ENCODE measurements at places on chromosomes 2 and 18.

GRCh38 chr2:16658076-16658739, 7.4 kb downstream of the CYRIA start:
- DNase-seq: no peak

DNA sequence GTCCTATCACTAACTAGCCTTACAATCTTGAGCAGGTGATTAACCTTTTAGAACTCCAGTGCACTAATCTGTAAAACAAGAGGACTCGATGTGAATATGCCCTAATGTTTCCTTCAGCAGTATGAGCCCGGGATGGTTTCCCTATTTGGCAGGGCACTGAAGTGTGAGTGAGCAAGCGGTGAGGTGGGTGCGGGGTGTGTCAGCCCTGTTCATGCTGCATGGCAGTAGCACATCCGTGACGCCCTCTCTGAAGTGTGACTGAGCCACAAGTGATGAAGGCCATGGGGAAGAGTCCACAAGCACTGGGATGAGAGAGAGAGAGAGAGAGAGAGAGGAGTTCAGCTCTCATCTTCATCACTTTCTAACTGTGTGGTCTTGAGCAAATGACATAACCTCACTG, 168.7 kb downstream of the SETBP1 start:
- no peak for DNase-seq

- DNase-seq: no peak
These were observed 10.8 kb upstream of the ITGA6 start for GRCh38 chr2:172416447-172417058.

DNA sequence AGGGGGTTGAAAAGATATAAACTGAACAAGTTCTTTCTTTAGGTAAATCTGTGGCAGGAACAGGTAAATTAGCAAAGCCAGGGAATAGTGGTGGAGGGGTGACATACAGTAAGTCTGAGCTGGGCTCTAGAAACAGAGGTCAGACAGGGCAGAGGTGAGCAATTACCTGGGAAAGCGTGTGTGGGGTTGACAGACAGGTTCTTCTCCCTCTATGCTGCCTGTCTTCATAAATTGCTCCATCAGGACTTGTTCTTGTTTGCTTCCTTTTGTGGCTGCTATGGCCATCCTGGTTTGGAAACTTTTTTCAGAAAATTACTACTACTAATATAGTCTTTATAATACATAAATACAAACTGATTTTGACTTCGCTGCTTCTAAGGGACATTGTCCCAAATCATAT, 3.4 kb upstream of the ANKRD12 start:
- DNase-seq: no peak

- no peak for DNase-seq
These were observed 206.1 kb upstream of the REV1 start for GRCh38 chr2:99695944-99696253.

GRCh38 chr2:86139981-86140380, 33.9 kb downstream of the PTCD3 start:
- DNase-seq: no peak

DNA sequence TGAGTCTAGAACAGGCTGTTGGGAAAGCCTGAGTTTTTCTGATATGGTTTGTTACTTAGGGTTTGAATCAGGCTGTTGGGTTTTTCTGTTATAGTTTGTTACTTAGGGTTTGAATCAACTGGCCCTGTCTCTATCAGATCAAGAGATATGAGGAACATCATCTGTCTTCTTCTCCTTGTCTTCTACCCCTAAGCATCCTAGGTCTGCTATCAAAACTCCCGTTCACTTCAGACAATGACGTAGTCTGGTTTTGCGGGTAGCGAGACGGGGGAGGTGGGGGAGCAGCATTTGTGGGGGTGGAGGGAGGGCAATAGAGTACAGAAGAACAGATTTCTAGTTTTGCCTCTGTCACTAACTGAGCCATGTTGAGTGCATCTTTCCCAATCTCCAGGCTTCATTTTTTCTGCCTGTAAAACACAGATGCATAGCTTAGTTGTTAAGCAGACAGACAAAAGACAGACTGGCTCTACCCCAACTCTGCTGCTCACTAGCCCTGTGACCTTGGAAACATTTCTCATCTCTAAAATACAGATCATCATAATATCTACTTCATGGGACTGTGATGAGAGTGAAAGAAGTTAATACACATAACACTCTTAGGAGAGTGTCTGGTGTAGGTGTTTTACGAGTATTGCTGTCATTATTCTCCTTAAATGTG, 9.1 kb downstream of the TNP1 start:
- DNase-seq: no peak

GRCh38 chr18:77935342-77935741, 685.7 kb downstream of the GALR1 start:
- DNase-seq: no peak

GRCh38 chr2:230711224-230711623, 1.4 kb upstream of the CAB39 start:
- no peak for DNase-seq

- DNase-seq: no peak
These were observed 125.7 kb upstream of the PXDN start for GRCh38 chr2:1869987-1870386.

DNA sequence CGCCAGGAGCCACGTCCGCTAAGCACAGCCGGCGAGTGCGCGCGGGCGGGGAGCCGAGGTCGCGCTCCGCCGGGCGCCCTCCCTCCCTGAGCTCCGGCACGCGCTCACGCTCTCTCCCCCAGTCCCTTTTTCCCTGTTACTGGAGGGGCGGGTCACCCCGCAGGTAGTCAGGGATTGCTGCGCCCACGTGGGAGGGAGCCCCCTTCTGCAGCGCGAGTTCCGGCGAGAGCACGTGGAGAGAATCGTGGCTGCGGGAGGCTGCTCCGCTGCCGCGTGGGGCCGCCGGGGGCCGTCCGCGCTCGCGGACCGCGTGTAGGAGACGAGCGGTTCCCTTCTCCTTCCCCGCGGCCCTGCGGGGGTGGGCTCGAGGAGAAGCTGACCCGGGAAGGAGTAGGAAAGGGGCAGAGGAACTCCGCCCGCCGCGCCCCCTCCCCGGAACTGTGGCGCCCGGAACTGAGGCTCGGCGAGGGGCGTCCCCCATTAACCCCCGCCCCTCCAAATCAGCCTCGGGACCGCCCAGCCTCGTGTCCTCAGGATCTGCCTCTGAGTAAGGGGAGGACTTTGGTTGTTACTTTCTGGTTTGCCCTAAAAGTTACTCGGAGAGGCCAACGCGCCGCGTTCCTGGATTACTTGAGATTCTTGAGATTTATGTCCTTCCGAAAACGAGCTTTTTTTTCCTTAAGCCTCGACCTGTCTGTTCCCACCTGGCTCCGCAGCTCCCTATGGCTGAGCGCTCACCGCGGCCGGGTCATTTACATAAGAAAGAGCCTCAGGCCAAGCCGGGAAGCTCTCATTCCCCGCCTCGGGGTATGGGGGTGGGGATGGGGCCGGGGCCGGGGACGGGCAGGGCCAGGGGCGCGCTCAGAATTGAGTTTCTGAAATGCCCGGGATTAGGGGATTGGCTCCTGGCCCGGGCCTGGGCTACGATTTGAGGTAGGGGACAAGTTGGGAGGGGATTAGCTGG, 1.1 kb downstream of the HK2 start:
- DNase-seq: peak; percentile 95

- no peak for DNase-seq
These were observed 26.2 kb upstream of the PMAIP1 start for GRCh38 chr18:59873641-59874040.

DNA sequence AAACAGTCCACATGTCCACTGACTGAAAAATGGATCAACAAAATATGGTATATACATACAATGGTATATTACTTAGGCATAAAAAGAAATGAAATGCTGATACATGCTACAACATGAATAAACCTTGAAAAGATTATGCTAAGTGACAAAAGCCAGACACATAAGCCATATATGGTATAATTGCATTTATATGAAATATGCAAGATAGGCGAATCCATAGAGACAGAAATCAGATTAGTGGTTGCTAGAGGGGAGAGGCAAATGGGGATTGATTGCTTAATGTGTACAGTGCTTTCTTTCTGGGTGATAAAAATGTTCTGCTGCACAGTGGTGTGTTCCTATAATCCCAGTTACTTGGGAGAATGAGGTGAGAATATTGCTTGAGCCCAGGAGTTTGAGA, 171.0 kb downstream of the CYP26B1 start:
- no peak for DNase-seq

GRCh38 chr2:132730611-132731010, 60.6 kb upstream of the LYPD1 start:
- DNase-seq: no peak

DNA sequence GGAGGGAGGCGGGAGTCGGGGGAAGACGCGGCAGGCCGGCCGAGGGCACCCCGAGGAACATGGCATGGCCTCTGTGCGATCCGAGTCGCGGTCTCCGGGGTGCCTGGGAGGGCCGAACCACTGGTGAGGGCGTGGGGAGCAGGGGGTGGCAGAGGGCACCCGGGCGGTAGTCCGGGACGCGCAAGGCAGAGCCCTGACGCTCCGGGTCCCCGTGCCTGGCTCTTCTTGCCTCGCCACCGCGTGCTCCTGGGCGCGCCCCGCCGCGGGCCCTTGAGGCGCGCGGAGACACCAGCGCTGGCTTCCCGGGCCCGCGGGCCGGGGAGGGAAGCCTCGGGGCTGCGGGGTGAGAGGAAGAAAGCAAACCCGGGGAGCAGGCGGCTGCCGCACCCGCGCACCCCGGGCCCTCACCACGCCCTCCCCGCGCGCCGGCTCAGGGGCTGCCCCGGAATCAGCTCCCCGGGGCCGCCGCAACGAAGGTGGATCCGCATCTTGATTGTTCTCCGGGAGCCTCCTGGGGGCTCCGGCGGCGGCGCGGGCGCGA, 4.3 kb downstream of the SOX11 start:
- peak; percentile 60 for DNase-seq

GRCh38 chr2:43406651-43407279, 180.4 kb upstream of the ZFP36L2 start:
- DNase-seq: no peak

GRCh38 chr2:189086250-189086649, 93.3 kb downstream of the COL5A2 start:
- DNase-seq: no peak

- no peak for DNase-seq
These were observed 261.3 kb downstream of the MBD5 start for GRCh38 chr2:148282201-148282600.

DNA sequence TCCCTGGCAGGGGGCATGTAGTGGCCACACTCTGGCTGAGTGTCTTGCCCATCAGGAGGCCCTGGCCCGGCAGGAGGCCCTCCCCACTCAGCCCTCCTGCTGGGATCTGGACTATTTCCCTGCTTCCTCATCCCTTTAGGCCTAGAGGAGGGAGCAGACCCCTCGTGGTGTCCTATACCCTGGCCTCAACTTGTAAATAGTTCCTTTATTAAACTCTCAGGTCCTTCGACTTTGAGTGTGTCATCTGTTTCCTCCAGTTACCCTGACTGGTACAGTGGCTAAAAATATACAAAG, 166.7 kb upstream of the GLI2 start:
- no peak for DNase-seq

DNA sequence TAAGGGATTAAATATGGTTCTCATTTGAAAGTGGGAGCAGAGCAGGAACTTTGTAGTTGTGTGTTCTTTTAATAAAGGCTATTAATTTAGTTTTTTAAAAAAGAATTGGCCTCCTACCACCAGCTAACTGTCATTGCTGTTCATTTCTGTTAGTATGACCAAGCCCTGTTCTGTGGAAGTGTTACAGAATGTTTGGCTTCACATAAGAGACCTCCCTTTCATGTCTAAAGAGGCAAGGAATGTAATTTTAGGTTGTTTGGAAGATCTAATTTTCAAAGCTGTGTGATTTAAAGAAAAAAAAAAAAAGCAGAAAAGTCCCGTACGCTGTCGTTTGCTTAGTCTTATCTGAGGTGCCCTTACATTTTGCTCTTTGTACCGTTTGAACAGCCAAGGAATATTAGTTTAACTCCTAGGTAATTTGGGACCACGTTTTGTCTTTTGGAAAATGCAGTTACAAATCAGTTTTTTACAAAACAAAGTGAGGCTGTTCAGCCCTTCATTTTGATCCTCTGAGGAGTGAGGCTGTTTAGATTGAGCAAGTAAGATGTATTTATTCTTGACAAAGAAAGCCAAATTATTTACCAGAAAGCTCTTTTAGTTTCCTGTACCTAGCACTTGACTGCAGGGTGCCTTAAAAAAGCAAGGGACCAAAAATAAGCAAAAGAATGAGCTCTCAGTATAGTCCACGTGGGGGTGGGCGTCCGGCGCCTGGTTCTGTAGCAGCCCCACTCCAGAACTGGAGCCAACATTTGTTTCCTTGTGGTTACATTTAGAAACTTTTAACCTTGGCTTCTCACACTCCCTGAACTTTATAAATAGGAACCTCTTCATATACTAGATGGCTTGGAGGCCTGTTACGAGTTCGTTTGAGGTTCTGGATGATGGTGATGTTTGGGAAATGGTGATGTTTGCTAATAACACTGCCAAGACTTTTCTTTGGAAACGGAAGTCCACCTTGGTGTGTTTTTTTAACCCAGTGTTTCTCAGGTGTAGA, 136.2 kb downstream of the FMNL2 start:
- no peak for DNase-seq

- no peak for DNase-seq
These were observed 177.7 kb upstream of the TWIST2 start for GRCh38 chr2:238670111-238670585.
